ENCODE measurements at places on chromosomes 2 and 18. TPM values are rescaled to one million over a fixed set of nuclear protein-coding genes. Genes with fewer than 3 reads are reported as not detected.

Gene PTPRM
- 14.5 TPM for total RNA-seq

Gene SH3BP4
- total RNA-seq = 32.9 TPM

Gene INPP5D
- total RNA-seq = 1.8 TPM

Gene SMAD2
- 130 TPM for total RNA-seq

Gene IFIH1
- 7.0 TPM for total RNA-seq

Gene TMEM37
- total RNA-seq = 2.3 TPM

Gene SNORC
- 14.0 TPM for total RNA-seq
